ENCODE measurements at places on chromosomes 1 and 21.
A peak's percentile ranks its signal among the peaks of the same experiment; 100 is the strongest.

- DNase-seq = no peak
Observed at GRCh38 chr1:155703216-155703615, 14.3 kb downstream of the DAP3 start.

GRCh38 chr1:225962440-225962975 is 21.5 kb upstream of the LEFTY2 start:
- peak; percentile 73 for DNase-seq

- no peak for DNase-seq
Observed at GRCh38 chr1:48493970-48494769, 22.2 kb upstream of the SPATA6 start.

DNA sequence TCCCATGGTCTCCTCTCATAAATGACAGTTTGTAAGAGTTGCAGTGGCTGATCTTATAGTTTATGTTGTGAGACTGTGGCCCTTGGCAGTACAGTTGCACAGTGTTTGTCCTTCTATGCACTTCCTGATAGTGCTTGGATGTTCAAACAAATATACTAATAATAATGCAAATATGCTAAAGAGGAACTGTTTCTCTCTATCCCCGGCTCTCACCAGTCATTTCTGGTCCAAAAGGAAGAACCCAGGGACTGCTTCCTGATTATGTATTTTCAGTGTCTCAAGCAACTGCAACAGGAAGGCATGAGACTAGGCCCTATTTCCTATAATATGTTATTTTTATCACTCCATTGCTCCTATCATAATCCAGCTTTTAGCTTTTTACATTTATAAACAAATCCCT is 17.0 kb upstream of the SUCO start:
- DNase-seq = no peak

GRCh38 chr1:194055536-194055935 is 869.1 kb upstream of the B3GALT2 start:
- DNase-seq = no peak
